CD4-positive, alpha-beta T cell (primary cell): ENCODE measurements at places on chromosomes 3 and 15.

DNA sequence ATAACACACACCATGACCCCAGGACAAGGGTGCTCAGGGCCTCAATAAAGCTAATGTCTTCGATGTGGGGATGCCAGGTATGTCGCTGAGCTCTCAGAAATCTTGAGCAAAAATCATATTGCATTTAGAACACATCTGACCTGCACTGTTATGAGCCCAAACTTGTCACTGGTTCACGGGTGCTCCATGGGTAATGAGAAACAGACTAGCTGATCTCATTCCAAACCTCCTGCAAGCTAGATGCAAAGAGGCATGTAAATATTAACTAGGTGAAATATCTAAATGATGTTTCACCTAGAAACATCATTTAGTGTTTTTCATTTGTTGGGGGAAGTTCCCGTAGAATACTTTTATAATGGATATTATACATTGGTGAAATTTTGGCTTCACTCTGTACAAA, 549.4 kb downstream of the OCA2 start:
- no peak for DNase-seq

DNA sequence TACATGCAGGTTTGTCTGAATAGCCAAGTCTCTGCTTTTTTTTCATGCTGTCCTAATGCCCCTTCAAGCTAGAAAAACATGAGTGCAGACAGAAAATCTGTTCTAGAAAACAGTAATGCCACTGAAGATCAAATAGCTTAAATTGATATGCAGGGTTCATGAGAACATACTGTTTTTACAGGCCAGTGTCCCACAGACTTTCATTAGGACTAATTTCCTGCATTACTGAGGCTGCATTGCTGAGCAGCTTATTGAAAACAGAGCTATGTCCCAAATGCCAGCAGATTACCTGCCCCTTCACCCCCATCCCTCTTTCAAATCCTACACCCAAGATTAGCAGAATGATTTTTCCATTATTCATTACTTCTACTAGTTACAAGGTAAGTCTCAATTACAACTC, 665 bp downstream of the TM4SF18 start:
- DNase-seq, result no peak

DNA sequence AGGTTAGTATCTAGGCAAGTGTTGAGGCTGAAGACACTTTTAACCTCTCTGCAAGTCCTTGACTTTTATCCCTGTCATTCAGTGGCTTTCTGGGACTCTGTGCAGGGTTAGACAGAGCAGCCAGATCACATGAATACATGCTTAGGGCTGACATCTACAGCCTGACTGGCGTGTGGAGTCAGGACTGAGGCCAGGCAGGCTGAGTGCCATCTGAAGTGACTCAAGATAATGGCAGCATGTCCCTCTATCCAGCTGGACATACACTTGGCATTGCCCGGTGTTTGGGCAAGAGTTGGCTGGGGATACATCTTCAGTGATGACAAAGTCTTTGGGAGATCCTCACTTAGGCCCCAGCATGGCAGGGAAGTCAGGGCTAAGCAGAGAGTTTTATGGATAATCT, 22.4 kb downstream of the DUOX2 start:
- DNase-seq, result no peak

DNA sequence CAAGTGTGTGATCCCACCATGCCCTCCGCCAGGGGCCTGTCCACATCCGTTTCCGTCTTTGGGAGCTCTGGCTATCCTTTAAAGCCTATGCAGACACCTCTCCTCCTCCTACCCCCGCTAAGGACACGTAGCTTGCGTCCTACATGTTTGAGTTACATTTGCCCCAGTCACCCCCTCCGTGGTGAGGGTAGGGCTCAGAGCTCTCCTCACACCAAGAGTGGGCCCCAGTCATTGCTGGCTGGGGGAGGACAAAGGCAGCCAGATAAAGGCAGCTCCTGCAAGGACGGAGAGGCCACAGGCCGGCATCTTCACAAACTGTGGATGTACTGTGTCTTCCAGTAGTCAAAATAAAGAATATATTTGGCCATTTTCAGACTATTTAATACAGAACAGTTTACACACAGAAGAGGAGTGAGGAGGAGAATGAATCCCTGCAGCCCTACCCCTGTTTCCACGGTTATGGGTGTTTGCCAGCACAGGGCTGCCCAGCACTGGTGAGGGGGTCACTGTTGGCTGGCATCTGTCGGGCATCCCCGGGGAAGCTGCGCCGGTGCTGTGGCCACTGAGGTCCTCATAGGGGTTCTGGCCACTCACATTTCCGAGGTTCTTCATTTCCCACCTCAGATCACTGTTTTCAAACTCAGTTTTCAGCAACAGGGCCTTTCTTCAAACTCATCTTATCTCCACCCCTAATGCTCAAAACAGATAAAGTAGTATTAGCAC, 118.7 kb downstream of the CHRNA7 start:
- DNase-seq, result no peak

GRCh38 chr3:141063831-141064230, 12.7 kb downstream of the SPSB4 start:
- no peak for DNase-seq

GRCh38 chr3:132222868-132223538, 94.2 kb upstream of the ACP3 start:
- DNase-seq, result no peak

GRCh38 chr15:31083370-31083780, 18.1 kb downstream of the TRPM1 start:
- no peak for DNase-seq

GRCh38 chr3:41194701-41195100, 4.6 kb upstream of the CTNNB1 start:
- no peak for DNase-seq

DNA sequence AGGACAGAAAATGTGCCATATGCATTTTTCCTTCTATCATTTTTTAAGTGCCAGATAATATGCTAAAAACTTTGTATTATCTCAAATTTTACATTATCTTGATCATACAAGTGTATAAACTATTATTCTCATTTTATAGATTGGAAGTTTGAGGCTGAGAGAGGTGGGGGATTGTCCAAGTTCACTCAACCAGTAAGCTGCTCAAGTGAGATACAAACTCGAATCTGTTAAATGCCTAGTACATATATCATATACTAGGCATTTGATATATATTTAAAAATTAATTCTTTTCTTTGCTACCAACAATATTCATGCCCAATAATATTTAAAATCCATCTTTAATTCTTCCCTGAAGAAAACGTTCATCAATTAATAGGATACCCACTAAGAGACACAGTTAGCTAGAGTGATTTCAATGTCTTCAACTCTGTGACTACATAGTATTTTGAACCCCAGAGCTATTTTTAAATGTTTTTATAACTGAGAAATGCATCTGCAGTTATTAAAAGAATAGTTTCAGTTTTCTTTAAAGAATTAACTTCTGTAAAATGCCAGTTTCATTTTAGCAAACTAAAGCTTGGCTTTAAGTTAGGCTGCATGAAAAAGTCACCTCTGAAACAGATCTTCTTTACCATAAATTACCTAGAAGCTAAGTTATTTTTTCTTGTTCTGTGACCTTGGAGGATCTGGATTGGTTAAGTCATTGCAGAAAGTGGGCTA, 40.4 kb downstream of the IQCB1 start:
- DNase-seq, result no peak

DNA sequence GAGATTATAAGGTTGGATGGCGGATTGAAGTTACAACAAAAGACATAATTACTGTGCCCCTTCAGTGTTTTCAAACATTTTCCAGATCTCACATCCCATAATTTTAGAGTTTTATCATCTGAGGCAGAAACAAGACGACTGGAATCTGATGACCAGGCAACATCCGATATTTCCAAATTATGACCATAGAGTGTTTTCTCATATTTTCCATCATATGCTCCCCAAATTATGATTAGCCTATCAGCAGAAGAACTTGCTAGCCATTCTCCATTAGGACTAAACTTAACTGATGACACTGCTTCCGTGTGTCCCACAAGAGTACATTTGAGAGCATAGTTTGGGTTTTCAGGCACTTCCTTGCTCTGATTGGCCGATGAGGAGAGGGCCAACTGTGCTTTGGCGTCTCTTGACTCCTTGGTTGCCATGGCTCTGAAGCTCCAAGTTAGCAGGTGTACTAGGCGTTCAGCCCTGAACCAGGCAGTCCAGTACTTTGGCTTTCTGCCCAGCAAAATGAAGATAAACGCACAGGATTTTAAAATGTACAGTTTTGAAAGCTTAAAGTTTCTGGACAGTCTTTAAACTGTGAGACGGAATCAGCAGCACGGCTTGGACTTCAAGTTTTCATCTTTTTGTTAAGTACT, 638 bp downstream of the WDR5B start:
- DNase-seq, result peak; percentile 24

GRCh38 chr3:52402101-52402521, 42.8 kb downstream of the SEMA3G start:
- no peak for DNase-seq

GRCh38 chr15:92336419-92336987, 57.2 kb upstream of the ST8SIA2 start:
- no peak for DNase-seq

- DNase-seq, result no peak
Observed at GRCh38 chr3:23758253-23758838, 47.4 kb upstream of the UBE2E1 start.

DNA sequence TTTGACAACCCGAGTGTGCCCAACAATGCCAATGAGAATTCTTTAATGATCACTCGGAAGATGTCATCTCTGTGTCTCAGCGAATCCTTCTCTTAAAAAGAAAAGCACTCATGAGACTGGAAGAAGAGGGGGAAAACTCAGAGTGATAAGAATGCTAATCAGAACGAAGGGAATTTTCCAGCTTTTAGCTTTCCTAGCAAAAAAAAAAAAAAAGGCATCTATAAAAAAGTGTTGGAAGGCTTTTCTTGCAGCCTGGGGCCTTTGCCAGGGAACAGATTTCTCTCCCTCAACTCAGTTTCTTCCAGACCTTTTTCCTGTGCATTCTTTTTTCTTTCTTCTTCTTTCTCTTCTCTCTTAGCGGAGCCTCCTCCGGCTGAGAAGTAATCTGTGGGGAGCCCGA, 80.5 kb upstream of the NEO1 start:
- no peak for DNase-seq

- no peak for DNase-seq
Observed at GRCh38 chr15:56425976-56426375, 39.0 kb downstream of the MNS1 start.

- DNase-seq, result no peak
Observed at GRCh38 chr3:42682301-42683070, 2.9 kb upstream of the KLHL40 start.

- no peak for DNase-seq
Observed at GRCh38 chr15:27851858-27852210, 247.3 kb downstream of the OCA2 start.

DNA sequence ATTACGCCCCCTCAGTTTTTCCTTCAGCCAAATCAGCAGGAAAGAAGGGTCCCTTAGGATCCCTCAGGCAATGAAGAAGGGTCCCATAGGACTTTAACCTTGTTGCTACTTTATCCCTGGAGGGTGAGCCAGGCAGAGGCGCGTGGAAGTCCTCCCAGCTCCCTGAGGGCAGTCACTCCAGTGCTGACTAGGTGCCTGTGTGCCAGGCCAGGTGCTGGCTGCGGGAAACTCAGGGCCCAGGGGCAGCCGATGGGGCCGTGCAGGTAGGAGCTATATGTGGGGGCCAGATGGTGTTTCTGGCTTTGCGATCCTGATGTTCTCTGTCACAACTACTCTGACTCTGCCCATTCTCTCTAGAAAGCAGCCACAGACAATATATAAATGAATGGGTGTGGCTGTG, 42.8 kb upstream of the IQSEC1 start:
- no peak for DNase-seq

GRCh38 chr3:32136703-32137102, 30.3 kb downstream of the GPD1L start:
- DNase-seq, result no peak

- no peak for DNase-seq
Observed at GRCh38 chr3:101944308-101944707, 95.0 kb downstream of the NFKBIZ start.

DNA sequence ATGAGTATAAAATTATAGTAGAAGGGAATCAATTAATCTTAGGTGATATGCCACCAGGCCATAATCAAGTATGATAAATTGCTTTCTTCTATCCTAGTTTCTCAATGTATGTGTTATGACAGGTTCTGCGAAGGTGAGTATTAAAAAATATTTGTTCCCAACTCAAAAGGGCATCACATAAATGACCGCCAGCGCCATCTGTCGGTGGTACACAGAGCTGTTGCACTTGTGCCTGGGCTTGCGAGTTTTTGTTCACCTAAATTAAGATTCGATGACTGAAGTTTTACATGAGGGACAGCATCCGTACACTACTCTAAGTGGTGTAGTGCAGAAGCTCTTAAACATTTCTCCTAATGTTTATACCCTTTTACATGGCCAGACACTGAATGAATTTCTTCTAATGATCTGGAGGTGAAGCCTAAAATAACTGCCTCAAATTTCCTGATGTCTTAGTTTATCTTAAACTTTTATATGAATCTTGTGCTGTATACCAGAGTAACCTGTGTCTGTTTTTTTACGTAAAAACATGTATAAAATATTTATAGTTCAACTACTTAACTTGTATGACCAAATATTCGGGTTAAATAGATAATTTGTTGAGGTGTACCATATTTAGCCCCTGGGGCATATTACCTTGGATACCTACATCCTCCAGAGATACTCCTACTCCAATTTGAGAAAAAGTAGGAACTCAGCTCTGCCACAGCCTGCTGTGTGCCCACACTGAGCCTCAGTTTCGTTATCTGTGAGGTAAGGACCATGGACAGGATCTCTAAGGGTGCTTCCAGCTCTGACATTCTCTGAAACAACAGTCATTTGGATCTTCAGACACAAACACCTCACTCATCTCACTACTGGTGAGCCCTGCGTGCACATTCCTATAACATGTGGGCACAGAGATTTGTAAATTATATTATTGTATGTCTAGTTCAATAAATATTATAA, 365.6 kb downstream of the MAGI1 start:
- DNase-seq, result no peak

DNA sequence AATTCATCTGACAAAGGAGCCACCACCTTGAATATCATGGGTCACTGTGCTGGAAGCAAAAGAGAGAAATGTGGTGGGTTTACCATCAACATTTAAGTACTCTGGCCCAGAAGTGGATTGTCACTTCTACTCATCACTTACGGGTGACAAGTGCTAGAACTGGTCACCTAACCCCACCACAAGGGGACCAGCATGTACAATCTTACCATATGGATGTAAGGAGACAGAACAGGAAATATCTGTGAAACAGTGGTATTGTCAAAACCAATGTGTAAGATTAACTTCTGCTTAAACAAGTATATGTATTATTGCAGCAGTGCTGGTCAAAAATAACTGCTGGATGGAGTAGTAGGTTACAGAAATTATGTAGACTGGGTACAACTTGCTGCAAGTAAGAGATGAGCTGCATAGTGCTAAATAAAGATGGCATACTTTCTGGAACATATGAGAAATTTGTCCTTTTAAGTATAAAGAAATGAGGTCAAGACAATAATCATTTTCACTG, 171.8 kb downstream of the POTEB3 start:
- no peak for DNase-seq
